ENCODE measurements at places on chromosomes 5 and 9.

- peak; percentile 22 for DNase-seq
Measured at GRCh38 chr5:65961633-65962032, 35.3 kb downstream of the ERBIN start.

GRCh38 chr9:118273048-118273447 is 568.8 kb downstream of the TLR4 start:
- DNase-seq, result peak; percentile 35

- peak; percentile 44 for DNase-seq
Measured at GRCh38 chr5:141692919-141693725, 11.1 kb upstream of the ARAP3 start.

DNA sequence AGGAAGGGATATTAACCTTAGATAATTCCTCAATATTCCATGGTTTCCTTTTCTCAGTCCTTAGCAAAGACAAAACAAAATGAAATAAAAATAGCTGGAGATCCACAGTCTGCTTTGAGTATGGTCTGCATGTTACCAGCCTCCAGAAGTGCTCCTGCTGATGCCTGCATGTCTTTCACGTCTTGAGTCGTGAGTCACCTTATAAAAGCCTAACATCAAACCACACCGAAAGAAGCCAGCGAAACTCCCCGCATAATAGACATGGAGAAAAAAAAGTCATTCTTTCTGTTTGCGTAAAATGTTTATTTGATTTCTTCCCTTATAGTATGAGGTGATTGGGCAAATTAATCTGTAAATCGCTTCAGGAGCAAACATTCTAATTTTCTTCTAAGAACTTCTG is 380.5 kb downstream of the SLCO4C1 start:
- no peak for DNase-seq

DNA sequence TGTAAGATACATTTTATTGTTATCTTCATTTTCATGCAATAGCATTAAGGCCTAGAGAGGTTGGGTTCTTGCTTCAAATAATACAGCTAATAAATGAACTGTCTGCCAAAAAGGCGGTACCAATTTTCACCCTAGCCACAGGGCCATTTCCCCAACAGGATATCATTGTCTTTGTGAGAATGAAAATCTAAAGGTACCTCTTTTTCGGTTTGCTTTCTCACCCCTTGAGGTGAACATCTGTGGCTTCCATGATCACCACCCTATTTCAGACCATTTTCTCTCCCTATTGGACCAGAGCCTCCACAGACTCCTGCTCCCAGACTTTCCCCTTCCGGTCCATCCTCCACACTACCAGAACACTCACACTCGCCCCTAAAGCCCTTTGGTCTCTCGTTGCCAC is 60.2 kb downstream of the SFXN1 start:
- DNase-seq, result no peak

- peak; percentile 64 for DNase-seq
Measured at GRCh38 chr9:96317335-96317980, 15.5 kb upstream of the HSD17B3 start.

DNA sequence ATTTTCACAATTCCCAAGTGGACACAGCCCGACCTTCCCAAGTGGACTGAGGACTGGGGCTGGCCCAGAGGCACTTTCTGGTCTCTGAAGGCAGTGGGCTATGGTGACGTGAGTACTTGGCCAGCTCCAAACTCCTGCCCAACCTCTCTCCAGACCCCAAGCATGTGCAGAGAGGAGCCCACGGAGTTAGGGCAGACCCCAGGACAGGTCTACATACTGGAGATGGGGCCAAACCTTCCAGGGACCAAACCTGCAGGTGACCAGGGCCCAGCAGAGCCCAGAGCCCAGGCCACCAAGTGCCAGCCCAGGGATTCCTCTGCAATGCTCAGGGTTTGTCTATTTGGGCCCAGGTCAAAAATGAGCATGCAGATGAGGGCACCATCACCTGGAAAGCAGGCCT is 15.3 kb downstream of the BRD3 start:
- no peak for DNase-seq
